ENCODE measurements at places on chromosomes 7 and 10.

DNA sequence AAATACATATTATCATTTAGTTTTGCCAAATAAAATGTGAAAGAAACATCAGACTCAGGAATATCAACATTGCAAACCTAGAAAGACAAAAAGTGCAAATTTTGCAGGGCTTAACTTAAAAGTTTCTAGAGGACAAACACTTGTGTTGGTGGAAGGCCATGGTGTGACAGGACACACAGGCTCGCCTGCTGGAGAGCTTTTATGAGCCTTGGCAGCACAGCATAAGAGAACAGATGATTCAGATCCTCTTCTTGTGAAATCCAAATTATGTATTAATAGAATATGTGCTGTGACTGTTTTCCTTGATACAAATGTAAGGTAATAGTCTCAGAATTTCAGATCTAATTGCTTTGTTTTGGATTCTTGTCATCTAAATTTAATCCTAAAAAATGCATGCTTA, 72.9 kb upstream of the ABCB5 start:
- no peak for DNase-seq

DNA sequence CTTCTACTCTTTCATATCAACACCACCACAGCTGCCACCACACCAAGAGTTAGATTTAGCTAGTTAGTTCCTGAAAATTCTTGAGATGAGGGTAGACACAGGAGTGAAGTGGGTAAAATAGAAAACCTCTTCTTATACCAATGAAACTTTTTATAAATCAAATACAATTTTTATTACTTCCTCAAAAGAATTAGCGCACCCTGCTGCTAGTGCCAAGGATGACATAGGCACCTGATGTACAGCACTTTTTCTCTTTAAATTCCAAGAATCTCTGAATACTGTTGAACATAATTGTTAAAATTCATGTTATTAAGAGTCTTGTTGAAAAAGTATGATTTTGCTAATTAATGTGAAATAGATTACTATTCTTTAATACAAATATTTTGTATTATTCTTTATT, 11.4 kb downstream of the ZWINT start:
- DNase-seq = no peak

DNA sequence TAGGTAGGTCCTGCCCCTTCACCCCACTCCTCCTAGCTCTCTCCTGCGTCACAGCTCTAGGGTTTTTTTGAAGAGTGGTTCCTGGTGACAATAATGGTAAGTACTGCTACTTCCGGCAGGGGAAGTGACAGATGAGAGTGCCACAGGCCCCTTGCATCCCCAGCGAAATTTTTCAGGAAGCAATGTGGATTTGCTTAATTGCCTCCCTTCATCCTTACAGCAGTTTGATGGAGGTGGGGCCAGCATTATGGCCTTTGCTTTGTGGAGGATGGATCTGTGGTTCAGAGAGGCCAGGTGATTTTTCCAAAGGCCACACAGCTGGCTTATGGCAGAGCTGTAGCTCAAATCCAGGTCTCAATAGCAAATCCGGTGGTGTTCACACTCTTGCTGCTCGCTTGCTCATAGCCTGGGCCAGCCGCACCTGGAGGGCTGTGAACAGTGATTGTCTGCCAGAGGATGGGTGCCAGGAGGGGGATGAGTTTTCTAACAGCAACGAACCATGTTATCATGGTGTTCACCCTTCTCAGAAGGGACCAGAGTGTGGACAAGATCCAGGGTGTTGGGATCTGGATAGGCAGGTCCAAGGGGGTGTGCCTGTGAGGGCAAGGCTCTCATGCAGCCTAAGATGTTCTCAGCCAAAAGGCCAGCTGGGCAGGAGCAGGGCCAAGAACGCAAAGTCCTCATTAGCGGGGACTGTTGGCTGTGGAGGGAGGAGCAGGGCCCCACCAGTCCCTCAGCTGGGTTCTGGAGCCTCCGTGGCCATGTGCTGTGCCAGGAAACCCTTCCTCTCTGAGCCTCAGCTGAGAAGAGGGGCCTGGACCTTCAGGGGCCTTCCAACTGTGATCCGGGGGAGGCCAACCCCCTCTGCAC, 89.0 kb downstream of the EMX2 start:
- DNase-seq = no peak

DNA sequence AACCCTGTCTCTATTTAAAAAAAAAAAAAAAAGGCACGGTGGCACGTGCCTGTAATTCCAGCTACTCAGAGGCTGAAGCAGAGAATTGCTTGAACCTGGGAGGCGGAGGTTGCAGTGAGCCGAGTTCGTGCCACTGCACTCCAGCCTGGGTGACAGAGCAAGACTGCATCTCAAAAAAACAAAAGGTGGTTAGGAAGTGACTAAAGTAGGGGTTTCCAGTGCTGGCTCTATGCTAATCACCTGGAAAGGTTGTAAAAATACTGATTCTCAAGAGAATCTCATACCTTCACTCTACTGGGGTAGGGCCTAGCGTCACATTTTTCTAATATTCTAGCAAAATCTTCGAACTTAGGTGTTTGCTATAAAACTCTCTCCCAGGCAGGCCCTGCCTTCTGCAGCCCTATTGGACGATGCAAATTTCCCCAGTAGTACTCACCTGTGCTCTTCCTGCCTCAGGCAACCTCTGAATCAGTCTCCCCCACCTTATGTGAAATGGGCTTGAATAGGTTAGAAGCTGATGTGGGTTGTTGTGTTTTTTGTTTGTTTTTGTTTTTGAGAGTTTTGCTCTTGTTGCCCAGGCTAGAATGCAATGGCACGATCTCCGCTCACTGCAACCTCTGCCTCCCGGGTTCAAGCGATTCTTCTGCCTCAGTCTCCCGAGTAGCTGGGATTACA, 3.5 kb downstream of the ZP3 start:
- no peak for DNase-seq

DNA sequence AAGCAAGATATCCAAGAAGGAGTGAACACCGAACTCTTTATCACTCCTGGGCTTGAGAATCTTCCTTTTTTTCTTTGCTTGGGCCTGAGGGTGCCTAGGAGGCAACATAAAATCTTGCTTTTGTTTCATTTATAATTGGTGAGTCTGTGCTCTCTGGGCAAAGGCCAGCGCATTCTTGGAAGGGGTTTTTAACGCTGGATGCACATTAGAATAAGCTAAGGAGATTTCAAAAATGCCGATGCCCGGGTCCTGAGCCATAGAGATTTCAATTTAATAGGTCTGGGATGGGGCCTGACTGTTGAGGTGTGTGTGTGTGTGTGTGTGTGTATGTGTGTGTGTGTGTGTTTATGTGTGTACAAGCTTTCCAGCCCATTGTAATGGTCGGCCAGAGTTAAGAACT, 62.0 kb upstream of the SORCS3 start:
- no peak for DNase-seq

GRCh38 chr7:113371416-113372043, 253.2 kb upstream of the SMIM30 start:
- DNase-seq = no peak

DNA sequence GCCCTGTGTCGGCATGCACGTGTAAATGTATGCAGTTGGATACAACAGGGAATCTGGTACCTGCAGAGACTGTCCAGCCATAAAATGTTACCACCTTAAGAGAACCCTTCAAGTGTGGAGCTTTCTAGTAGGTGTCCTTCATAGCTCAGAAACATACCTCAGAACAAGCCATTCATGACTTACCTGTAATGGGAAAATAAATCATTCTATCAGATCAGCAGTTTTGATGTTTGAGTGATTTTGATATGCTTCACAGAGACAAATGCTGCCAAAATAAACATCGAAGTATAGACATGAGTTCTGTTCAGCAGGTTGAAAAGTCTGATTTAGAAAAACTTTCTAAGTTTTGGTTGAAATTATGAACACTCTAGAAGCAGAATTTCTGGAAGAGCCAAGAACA, 33.5 kb upstream of the UMAD1 start:
- DNase-seq = no peak

GRCh38 chr7:96426027-96426426, 104.1 kb upstream of the SLC25A13 start:
- no peak for DNase-seq

DNA sequence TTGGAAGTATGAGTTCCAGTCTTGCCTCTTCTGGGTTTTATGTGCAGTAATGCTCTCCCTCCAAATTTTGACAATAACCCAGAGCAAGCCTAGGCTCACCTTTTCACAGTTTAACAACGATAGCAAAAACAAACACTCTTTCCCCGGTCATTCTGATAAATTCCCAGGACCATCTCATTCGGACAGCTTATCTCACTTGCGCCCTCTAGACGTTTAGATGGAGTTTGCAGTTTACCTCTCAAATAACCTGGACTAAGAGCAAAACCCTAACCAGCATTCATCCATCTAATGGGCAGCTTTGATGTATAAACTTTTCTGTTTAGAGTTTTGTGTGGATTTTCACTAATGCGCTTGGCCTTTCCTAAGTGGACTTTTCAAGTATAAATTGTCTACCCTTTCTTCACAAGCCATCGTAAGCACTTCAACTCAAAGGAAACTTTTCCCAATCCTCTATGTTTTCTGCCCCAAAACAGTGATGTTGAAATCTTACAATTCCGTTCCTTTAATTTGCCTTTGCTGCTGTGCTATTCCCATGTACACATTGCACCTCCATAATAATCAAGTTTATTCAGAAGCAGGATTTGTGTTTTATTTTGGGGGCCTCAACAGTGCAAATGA, 114.9 kb downstream of the HDAC9 start:
- DNase-seq = no peak

Data from GM18507 (cell line).